ENCODE measurements at places on chromosomes 3 and 15.

- no peak for DNase-seq
Observed at GRCh38 chr3:99681512-99681911, 43.1 kb downstream of the COL8A1 start.

DNA sequence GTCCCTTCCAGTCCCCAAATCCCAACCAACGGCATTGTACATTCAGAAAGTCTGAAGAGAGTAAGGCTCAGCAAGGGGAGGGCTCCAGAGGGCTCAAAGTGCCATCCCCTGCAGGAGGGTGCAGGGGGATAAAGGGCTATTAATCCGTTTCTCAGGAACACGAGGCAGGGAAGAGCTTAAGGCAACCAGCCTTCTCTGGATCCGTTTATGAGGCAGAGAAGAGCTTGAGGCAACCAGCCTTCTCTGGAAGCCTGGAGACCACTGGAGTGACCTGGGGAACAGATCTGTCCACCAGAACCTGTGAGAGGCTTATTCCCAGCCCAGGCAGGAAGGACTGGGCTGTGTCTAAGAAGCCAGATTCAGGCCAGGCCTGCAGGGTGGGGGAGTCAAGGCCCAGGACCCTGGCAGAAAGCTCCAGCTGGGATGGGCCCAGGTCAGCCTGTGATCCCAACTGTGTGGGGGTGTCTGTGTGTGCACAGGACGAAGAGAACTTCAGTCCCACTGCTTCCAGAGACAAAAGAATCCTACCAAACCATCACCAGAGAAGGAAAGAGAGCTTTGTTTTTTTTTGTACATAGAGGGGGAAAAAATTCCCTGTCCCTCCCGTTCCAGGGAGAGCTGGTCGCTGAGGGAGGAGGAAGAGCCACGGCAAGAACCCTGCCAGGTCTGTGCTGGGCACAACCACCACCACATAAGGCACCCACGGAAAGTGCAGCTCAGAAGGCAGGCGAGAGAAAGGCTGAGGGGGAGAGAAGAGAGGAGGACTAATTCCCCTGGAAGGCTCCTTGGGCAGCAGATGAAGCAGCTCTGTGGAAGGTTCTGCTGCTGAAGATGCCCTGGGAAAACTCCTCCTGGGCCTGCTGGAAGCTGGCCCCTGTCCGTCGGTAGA lies 1.6 kb upstream of the ULK3 start:
- DNase-seq, result no peak

DNA sequence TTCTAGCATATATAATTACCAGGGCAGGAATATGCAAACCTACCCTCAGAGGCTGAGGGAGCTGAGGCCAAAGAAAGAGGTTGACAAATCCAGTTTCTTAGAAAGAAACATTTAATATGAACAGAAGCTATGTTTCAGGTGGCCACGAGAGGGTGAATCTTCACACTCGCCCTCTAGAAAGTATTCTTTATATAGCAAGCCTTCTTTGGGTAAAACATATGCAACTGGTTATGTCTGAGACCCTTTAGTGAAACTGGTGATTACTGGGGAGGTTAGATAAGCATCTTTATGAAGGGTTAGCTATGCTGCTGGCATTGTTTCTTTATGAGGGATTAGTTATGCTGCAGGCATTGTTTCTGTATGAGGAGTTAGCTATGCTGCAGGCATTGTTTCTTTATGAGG lies 50.7 kb upstream of the GOLGA6L2 start:
- no peak for DNase-seq

DNA sequence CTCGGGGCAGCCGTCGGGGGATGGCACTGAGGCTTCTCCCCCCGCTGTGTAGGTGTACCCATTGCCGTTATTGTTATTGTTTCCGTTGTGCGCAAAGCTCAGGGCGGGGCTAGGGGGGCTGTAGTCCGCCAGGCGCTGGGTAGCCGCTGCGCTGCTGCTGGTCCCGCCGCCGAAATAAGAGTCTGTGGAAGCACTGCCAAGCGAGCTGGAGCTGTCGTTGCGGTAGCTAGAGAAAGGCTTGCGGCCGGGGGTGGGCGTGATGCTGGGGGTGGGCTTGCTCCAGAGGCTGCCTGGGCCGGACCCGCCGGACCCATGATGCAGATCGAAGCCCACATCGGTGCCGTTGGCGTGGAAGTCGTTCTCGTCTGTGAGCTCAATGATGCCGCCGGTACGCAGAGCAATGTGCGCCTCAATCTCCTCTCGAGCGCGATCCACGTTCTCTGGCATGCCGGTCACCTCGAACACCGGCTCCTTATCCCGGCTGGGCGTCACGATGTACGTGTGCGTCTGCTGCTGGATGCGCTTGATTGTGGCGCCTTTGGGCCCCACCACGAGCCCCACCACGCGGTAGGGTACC lies 1.9 kb downstream of the MEX3B start:
- no peak for DNase-seq

DNA sequence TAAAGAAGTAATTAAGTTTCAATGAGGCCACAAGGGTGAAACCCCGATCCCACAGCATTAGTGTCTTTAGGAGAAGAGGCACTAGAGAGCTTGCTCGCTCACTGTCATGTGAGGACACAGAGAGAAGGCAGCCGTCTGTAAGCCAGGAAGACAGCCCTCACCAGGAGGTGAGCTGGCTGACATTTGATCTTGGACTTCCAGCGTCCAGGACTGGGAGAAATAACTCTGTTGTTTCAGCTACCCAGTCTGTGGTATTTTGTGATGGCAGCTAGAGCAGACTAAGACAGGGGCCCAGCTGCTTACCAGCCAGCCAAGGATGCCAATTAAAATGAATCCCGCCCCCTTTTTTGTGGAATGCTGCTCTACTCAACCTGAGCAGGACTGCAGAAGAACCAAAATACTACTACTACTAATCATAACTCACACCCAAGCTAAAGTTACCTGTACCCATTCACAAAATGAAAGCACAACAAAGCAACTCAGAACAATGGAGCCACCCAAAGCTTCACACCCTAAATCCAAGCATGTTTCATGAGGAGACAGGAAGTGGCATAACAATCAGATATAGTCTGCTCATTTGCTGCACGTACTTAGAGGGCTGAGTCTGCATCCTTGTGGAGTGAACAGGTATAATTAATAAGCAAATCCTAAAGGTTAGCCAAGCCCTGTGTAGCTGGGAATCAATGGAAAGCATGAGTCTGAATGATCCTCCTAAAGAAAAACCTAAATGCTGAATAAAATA lies 35.6 kb upstream of the RHCG start:
- DNase-seq, result no peak

- no peak for DNase-seq
Observed at GRCh38 chr3:24406900-24407299, 87.8 kb downstream of the THRB start.

DNA sequence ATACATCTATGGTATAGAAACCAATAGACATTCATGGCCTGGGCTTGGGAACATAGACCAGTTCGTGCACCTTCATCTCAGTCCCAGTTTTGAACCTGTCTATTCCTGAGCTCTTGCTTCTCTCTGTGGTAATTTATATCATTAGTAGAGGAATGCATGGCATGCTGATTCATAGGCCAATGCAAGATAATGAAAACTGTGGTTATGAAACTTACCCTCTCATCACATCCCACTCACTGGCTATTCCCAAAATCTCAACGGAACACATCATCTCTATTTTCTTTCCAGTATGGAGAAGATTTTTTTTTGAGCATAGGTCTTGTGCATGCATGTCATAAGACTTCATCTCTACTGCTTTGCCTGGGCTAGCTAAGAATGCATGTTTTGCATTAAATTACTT lies 18.7 kb upstream of the P2RY12 start:
- DNase-seq, result no peak

DNA sequence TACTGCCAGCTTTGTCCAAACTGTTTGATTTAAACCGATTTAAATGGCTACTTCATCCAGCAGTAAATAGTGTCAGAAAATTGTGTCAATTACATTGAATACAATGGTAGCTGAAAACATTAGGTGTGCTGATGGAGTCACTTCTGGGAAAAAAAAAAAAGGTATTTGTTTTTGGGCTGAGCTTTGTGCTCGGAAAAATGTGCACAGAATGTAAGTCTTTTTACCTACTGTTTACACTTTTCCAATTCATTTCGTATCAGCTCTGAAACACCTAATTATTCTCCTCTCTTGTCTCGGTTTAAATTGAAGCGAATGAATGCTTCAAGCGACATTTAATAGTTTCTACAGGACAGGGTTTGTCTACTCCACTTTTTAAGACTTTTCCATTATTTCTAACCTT lies 1078.4 kb downstream of the ROBO1 start:
- DNase-seq, result no peak

- peak; percentile 20 for DNase-seq
Observed at GRCh38 chr15:70014860-70015490, 82.7 kb downstream of the TLE3 start.

DNA sequence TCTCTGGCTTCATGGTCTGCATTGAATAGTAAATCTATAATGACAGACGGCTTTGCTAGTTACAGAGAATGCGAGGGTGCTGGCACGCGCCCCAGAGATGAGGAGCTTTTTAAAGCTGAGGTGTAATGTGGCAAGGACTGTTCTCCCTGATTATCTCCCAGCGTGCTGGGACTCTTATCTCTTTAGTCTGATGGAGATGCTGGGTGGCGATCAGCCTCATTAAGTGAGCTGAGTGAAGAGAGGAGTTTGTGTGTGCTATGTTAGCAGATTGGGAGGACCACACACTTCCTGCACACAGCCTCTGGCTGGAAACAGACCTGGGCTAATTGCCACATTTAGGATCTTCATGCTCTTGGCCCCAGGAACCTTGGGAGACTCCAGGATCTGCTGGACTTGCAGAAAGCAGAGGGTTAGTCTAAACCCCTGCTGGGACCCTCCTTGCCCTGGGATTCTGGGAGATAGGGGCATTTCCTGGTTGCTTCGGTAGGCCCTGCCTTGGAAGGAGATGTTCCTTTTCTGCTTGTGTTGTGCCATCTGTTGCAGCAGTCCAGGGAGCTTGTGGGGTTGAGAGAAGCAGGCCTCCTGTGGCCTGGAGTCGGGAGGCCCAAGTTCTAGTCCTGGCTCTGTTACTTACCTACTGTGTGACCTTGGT lies 15.0 kb downstream of the PDIA5 start:
- no peak for DNase-seq

DNA sequence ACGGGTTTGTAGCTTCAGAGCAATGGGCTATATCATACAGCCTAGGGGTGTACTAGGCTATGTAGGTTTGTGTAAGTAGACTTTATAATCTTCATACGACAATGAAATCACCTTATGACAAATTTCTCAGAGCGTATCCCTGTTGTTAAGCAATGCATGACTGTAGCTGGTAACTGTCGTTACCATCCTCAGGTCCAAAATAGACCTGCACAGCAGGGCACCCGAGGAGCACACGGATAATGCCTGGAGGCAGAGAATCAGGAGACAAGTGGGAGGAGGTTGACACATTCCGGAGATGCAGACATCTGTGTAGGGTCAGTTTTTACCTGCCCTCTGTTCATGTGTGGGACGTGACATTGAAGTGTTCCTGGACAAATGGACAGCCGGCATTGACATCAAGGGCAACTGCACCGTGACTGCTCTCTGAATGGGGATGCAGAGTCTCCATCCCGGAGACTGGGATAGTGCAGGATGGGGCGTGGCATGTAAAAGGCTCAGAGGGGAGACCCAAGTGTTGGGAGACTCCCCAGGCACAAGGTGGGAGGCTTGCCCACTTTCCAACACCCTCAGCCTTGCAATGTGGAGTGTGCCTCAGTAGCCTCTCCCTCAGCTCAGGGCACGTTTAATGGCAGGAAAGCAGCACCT lies 45.9 kb upstream of the PGPEP1L start:
- DNase-seq, result no peak

DNA sequence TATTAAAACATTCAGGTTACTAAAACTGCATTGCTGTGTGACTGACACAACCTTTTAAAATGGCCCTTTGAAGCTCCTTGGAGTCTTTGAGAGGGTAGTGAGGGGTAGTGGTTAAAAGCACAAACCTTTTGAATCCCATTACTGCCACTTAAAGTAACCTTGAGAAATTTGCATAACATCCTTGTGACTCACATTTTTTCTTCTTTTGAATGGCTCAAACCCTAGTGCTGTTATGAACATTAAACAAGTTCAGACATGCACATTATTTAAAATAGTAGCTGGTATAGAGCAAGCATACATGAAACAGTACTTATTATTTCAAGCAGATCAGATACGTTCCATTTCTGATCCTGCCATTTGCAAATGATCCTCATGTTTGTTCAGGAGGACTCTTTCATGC lies 3.7 kb upstream of the CLDN1 start:
- DNase-seq, result no peak

- no peak for DNase-seq
Observed at GRCh38 chr15:32670623-32671022, 29.1 kb downstream of the SCG5 start.

DNA sequence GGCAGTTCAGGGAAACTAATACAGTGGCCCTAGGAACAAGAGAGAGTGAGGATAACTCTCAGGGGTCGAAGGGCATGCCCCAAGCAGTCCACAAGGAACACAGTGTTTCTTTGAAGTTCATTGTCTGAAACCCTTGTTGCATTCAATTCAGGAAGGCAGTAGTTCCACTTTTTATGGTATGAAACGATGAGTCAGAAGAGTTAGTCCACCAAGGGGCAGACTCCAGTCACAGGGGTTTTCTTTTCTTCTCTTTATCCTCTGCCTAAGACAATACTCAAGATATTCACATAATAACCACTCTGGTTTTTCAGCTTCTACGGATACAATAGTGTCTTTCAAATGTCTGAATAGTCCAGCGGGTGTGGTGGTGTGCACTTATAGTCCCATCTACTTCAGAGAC lies 23.7 kb upstream of the TICRR start:
- DNase-seq, result no peak

DNA sequence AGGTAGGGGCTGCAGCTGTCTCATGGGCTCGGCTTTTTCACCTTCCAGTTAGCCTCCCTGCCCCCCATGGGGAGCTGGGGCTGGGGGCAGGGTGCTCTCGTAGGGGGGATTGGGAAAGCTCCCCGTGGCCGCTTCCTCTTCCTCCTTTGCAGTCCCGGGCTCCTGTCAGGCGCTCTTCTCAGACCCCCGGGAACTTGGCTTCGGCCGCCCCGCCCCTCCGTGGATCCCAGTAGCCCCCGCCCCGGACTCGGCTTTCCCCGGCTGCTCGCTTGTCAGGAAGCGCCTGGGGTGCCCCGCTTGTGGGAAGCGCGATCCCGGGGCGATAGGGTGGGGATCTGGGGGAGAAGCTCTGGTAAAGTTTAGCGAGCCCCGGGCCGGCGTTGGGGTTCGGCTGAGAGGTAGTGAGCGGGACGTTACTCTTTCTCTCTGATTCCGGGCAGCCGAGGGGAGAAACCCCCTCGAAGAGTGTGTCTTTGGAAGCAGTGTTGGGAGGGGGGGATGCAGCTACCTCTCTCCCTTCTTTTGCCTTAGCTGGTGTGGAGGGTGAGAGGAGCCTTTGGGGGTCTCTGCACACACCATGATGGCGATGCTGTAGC lies 611 bp downstream of the PIAS1 start:
- peak; percentile 20 for DNase-seq

- DNase-seq, result no peak
Observed at GRCh38 chr15:50953302-50953701, 44.8 kb downstream of the AP4E1 start.

- DNase-seq, result no peak
Observed at GRCh38 chr3:193816656-193817311, 223.8 kb downstream of the OPA1 start.

Measured in CD4-positive, alpha-beta T cell treated with Interferon gamma for 1 hour (primary cell).